Activated T-cell treated with anti-CD3 and anti-CD28 coated beads for 48 hours (primary cell): ENCODE measurements at places on chromosomes 5 and 9.
A peak's percentile ranks its signal among the peaks of the same experiment; 100 is the strongest.

- no peak for DNase-seq
Measured at GRCh38 chr5:77241444-77241843, 31.0 kb downstream of the PDE8B start.

GRCh38 chr5:173789031-173789920, 98.9 kb upstream of the CPEB4 start:
- DNase-seq: peak; percentile 12

- no peak for DNase-seq
Measured at GRCh38 chr5:139040081-139040480, 158.1 kb downstream of the SIL1 start.

DNA sequence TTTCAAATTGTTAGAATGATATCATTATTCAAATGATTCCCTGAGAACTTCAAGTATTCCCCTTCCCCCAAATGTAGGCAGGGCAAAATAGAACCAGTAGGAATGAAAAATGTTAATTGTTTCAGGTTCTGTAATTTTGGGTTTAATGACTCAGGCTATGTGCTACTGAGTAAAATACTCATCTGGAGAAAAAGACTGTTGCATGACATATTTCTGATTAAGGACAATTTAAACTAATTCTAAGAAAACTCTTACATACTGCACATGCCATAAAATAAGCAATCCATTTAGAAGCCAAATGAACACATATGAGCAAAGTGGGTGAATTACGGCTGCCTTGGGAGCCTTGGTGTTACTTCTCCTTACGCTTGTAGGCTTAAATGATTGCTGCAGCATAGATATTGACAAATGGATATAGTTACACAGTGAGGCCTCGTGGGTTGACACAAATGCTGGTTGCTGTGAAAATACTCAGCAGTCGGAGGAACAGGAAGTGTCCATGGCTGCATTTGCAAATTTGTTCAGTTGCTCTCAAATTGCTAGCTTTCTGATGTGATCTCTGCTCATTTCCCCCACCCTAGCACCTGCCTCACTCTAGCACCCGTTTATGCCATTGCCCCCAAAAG, 174.9 kb upstream of the DMAC1 start:
- no peak for DNase-seq

GRCh38 chr5:120555345-120555744, 91.2 kb downstream of the PRR16 start:
- no peak for DNase-seq

GRCh38 chr5:351921-352245, 30.4 kb downstream of the AHRR start:
- DNase-seq: no peak

- DNase-seq: no peak
Measured at GRCh38 chr5:74156728-74157383, 483.7 kb downstream of the ENC1 start.

- no peak for DNase-seq
Measured at GRCh38 chr9:84940294-84940693, 270.8 kb downstream of the NTRK2 start.

GRCh38 chr9:99907208-99907532, 716 bp downstream of the STX17 start:
- no peak for DNase-seq

GRCh38 chr5:4159681-4160080, 564.0 kb downstream of the IRX1 start:
- DNase-seq: no peak

DNA sequence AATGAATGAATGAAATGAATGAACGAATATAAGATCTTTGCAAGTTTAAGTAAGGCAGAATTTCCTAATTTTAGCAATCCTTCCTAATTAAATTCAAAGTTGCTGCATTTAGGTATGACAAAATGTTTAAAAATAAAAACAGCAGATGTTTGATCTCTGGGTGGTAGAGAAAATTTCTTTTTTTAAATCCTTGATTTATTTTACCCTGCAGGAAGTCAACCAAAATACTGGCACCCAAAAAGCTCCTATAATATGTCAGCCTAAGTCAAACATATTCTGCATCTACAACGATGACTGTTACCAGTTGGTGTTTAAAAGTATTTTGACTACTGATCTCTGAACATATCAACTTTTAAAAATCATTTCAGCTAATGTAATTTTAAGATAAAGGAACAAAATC, 58.4 kb downstream of the TTC39B start:
- DNase-seq: no peak

DNA sequence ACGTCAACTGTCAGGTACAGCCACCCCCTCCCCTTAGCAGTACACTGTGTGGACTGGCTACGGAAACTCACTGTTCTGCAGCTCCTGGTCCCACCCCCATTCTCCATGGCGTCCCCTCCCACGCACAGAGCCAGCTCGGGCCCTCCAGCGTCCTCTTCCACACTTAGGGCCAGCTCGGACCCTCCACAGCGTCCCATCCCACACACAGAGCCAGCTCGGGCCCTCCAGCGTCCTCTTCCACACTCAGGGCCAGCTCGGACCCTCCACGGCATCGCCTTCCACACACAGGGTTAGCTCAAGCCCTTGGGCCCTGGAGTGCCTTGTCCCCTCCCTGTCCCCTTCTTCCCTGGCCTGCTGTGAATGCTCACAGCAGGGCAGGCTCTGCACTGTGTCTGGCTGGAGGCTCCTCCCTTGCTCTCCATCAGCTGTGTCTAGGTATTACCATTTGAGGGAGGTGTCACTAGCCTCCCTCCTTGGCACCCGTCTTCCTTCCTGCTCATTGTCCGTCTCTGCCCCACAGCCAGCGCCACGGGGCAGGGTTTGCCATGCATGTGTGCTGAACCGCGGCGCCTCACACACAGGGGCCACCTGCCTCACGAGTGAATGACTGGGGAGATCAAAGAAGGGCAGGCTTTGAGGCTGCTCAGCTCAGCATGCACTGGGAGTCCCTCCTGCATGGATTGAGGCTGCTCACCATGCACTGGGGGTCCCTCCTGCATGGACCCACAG, 78.5 kb upstream of the CACNA1B start:
- DNase-seq: no peak

DNA sequence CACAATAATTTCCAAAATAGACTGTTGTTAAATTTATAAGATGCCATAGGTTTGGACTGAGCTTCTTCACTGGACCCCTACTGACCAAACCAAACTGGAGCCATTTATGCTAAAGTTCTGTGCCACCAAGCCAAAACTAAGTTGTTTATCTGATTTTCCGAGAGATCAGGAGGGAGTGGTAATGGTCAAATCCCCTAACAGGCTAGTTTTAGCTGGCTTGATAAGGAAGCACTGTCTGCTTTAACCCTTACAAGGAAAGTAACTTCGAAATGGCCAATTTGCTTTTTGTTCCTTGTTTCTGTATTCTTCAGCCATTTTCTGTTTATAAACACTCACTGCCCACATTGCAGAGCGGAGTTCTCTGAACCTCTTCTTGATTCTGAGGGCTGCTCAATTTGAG, 246.8 kb upstream of the TUT7 start:
- no peak for DNase-seq

GRCh38 chr9:84846906-84847305, 177.4 kb downstream of the NTRK2 start:
- DNase-seq: no peak
